Aorta (tissue), 5 donors: ENCODE measurements at places on chromosomes 1 and 21.

GRCh38 chr1:112677501-112677900 is 3.0 kb downstream of the MOV10 start:
- DNase-seq: no peak

- DNase-seq: no peak
Measured at GRCh38 chr1:115090186-115090490, 835 bp upstream of the TSPAN2 start.

DNA sequence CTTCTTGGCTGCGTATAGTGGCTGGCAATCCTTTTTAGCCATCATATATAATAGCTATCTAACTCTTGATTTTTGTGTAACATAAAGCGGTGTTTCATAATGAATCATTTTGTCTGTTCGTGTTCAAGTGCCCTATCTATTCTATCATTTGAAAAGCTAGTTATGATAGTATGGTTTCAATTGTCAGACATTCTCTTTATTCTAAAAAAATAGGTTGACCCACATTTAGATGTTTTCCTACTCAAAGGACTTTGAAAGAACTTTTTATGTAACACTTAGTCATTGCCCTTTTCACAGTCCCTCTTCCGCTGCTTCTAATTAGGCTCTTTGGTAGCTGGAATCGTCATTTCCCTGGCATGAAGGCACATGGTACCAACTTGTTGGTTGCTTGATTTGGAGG is 272.2 kb upstream of the B3GALT2 start:
- no peak for DNase-seq

DNA sequence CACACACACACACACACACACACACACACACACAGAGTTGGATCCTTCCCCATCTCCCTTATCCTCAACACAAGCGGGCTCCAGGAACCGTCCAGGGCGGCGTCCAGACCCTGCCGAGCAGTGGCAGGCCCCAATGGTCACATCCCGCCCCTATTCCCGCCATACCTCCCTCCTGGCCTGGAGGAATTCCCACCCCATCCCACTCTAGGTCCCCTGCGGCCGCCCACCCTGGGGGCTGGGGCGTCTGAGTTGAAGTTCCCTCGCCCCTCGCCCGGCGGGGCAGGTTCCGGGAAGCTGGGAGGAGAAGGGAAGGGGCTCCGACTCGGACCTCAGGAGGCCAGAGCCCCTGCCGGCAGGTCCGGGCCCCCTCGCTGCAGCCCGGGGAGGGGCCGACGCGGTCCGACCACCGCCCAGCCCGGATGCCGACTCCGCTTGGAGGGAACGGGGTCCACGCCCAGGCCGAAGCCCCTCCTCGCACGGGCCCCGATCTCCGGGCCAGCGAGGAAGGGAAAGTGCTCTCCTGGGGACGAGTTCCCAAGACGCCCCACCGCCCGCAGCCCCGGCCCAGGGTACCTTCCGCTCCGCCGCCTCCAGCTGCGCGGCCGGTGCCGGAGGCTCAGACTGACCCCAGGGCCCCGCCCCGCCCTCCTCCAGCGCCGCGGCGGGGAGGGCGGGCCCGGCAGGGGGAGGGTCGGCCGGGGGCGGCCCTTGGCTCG is at the start of gene RHOC:
TSS of gene RHOC (minus strand) at position 623 of the 716 bp plus-strand sequence. CDS start 3,328 bp downstream, outside the sequence.
- peak; percentile 91 for DNase-seq

DNA sequence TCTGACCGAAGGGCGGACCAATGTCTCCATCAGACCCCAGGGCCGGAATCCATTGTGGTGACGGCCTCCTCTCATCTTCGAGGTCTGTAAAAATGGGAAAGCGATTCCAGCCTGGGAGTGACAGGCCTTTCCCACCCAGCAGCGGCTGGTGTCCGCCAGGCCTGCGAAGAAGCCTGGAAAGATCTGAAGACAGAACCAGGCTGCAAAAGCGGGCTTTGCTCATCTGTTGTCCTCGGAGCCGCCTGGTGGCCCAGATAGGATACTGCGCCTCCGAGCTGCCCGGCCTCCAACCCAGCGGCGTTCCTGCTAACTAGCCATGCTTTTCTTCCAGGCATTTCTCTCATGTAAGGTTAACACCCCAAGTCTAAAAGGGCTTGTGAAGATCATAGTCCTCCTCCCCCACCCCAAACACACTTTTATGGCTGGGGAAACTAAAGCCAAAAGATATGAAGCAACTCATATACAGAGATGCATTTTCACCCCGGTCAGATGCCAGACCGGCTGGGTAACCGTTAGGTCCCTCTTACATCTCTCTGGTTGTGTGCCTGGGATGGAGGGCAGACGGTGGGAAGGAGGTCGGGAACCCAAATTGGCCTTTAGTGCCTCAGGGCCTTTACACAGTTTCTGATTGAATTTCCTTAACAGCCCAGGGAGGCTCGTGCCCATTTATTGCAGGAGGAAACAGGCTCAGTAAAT is 1.9 kb upstream of the DHRS3 start:
- peak; percentile 94 for DNase-seq

DNA sequence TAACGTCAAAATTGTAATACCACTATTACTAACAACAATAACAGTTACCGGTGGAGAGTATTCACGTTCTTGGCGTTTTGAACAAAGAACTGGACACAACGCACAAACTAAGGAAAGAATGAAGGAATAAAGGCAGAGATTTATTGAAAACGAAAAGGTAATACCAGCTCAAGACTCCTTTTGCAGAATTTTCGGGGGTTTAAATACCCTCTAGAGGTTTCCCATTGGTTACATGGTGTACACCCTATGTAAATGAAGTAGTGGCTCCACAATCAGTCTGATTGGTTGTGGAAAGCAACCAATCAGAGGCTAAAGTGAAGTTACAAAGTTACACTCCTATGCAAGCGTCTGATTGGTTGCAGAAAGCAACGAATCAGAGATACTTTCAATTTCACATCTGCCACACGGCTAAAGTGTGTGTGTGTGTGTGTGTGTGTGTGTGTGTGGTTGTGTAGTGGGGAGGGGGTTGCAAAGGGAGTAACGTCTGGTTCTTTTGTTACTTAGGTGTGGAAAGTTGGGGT is 1.1 kb upstream of the GTF2B start:
- DNase-seq: no peak

- DNase-seq: no peak
Measured at GRCh38 chr1:3954170-3955169, 54.4 kb upstream of the C1orf174 start.

DNA sequence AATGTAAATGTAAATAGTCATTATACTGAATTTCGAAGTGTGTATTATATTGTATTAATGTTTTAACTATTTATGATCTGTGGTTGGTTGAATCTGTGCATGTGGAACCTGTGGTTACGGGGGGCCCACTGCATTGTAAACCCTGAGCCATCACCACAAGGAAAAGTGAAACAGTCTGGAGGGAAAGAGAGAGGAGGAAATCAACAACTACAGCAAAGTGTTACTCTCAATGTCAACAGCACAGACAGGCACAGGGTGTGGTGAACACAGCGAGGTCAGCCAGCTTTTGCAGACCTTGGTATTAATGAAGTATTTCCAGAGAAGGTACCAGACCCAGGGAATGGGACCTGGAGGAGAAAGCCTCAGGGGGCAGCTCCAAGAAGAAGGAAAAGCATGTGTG is 37.1 kb upstream of the BACE2 start:
- no peak for DNase-seq

- DNase-seq: no peak
Measured at GRCh38 chr1:88753506-88753905, 69.4 kb downstream of the PKN2 start.

DNA sequence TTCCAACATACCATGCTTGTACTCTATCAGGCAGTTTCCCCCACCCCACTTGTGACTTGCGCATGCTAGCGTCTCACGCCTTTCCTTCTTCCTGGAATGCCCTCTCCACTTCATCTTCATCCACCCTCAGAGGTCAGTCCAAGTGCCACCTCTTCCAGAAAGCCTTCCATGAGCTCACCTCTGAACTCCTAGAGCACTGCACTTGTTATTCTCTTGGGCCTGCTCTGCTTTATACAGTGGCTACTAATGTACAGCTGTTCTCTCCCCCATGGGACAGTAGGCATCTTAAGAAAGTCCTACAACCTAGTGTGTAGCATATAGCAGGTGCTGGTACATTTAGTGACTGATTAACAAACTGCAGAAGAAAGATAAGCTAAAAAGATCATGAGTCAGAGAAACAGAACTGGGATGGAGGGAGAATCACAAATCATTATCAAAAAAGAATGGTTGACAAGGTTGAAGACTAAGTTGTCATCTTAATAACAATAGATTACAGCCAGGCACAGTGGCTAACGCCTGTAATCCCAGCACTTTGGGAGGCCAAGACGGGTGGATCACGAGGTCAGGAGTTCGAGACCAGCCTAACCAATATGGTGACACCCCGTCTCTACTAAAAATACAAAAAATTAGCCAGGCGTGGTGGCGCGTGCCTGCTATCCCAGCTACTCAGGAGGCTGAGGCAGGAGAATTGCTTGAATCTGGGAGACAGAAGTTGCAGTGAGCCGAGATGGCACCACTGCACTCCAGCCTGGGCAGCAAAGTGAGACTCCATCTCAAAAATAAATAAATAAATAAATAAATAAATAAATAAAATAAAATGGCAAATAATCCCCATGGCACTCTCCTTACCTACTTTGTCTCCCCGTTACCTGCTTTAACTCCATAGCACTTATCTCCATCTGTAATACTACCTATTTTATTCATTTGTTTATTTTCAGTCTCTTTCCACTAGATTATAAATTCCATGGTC is 16.3 kb upstream of the TSPAN1 start:
- no peak for DNase-seq

DNA sequence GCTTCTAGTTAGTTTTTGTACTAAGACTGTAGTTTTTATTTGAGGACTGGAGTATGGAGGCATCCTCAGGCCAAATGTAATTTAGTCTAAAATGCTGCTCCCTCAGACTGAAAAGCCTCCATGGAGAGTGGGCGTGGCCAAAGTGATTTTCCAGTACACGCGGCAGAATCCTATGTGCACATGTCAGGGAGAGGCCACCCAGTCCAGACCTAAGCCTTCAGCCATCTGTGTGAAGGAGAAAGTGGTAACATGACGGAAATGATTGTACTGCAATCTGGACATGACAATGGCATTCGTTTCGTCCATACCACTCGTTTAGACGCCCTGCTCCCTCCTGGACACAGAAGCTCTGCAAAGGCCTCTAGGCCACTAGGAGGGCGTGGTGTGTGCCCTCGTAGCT is 56.2 kb downstream of the PCP4 start:
- DNase-seq: no peak

DNA sequence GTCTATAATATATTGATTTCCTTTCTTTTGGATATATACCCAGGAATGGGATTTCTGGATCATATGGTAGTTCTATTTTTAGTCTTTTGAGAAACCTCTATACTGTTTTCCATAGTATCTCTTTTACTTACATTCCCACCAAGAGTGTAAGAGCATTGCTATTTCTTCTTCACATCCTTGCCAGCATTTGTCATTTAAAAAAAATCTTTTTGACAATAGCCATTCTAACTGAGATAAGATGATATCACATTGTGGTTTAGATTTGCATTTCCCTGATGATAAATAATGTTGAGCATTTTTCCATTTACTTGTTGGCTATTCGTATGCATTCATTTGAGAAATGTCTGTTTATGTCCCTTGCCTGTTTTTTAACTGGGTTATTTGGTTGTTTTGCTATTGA is 467.4 kb downstream of the COL11A1 start:
- no peak for DNase-seq
